Stimulated activated CD8-positive, alpha-beta memory T cell treated with anti-CD3 and anti-CD28 coated beads, Interleukin-15, amount 100 ng/mL, for 1 hour (primary cell): ENCODE measurements at places on chromosomes 7 and 10.

DNA sequence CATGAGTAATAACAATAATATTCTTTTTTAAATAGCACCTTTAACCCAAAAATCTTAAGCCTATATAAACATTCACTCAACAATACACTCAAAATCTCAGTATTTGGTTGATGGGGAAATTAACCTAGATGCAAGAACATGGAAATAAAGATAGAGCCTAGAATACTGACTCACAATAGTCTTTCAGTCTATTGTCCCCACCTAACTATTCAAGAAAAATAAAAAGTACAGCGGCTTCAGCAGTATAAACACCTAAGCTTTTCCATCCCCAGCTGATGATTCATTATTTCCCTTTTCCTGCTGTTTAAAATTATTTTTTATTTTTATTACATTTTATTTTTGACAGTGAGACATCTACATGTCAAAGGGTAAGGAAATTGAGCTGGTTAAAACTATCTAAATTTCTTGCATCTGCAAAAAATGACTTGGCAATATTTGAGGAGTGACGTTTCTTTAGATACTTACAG, 201.4 kb downstream of the FZD1 start:
- no peak for DNase-seq

DNA sequence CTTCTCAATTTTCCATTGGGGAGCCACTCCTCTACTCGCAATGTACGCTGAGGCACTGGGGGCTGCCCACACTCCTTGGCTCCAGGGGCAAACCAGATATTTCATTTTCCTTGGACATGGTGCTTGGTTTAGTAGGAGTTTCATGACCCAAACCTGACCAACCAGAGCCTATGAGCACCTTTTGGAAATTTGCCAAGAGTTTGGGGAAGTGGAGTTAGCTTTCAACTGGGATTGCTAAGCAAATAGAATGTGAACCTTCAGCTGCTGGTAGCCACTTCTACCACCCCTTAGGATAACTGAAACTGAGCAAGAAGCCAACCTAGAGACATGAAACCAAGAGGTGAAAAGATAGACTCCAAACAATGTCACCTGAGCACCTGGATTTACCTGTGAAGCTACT, 74.9 kb upstream of the COL13A1 start:
- DNase-seq = no peak

DNA sequence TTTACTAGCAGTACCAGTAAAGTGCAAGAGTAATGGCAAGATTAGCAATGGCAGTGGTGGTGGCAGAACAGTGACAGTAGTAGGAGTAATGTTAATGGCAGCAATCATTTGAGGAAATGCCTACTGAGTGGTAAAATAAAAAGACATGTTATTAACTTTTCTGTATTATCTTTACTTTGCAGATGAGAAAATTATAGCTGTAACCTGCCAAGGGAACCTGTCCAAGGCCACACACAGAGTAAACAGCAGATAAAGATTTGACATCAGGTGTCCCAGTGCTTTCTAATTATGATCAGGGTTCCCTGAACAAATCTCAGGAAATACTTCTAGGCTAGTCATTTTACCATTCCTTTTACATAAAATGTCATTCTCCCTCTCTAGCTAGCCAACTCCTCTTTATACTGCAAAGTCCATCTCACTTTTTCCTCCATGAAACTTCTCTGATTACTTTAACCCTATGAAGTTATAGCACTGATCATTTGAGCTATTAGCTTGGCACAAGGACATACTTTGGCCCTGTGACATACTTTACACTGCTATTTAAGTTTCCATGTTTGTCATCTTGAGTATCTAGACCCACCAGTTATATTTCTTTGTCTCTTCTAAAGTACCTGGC, 219.1 kb downstream of the TAX1BP1 start:
- DNase-seq = no peak

DNA sequence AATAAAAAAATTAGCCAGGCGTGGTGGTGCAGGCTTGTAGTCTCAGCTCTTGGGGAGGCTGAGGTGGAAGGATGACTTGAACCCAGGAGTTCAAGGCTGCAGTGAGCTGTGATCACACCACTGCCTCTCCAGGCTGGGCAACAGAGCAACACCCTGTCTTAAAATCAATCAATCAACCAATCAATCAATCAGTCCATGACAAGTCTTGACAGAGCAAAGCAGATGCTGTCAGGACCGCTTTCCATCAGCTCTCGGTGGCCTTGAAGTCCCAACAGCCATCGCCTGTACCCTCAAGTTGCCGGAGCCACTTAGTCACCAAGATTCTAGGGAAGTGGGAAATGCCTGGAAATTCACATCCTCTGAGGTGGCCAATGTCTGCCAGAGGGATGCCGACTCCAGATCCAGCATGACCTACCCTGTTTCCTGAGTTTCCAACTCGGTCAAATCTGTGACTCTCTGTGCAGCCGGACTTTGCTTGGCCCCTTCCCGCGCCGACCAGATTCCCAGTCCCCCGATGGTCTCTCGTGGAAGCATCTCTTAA, 871 bp upstream of the CCL24 start:
- DNase-seq = no peak

- no peak for DNase-seq
These were observed 87.5 kb downstream of the PRKAG2 start for GRCh38 chr7:151789380-151789947.

GRCh38 chr7:134750083-134751062, 29.1 kb upstream of the CALD1 start:
- DNase-seq = peak; percentile 42

DNA sequence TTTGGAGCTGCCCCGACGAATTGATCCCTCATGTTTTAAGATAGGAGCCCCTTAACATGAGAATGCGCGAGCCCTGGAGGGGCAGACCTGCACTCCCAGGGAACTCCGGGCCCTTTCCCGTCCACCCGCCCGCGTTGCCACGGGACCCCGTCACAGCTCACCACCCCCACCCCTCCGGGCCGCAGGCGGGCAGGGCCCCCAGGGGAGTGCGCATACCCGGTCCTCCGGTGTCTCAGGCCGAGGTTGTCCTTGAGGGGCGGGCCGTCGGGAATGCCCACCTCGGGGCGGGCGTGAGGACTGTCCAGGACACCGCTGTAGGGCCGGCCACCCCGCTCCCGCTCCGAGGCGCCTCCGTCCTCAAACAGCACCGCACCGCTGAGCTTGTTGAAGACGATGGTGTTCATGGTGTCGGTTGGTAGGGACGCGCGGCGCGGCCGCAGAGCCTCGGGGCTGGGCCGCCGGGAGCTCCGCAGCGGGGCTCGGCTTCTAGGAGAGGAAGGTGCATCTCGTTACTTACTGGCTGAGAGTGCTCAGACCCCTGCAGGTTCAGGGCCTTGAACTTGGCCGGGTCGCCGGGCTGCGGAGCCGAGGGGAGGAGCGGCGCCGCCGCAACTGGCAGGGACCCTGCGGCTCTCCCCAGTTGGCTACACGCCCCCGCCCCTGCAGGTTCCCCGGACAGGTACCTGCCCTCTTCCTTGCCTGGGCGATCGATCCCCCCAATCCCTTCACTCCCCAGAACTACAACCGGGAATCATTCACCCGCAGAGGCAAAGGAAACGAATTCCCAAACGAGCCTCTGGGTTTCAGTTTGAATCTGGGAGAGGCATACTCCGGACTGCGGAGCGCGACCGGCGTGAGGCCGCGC, 2.4 kb downstream of the MKX start:
- no peak for DNase-seq

GRCh38 chr7:123836656-123837055, 8.3 kb upstream of the HYAL4 start:
- DNase-seq = no peak

DNA sequence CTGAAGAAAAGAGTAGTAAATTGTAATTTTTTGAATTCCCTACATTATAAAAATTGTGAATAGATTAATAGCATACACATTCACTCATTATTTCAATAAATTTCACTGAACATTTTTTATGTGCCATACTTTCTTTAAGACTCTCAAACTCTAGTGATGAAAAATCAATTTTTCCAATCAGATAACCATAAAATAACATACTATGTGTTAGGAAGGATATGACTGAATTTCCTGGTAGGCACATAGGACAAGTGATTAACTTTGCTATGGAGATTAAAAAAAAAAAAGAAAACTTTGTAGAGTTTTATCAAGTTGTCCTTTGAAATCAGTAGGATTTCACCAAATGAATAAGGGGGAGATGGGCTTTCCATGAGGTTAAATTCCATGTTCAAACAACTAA, 1597.3 kb upstream of the LRRTM3 start:
- no peak for DNase-seq

DNA sequence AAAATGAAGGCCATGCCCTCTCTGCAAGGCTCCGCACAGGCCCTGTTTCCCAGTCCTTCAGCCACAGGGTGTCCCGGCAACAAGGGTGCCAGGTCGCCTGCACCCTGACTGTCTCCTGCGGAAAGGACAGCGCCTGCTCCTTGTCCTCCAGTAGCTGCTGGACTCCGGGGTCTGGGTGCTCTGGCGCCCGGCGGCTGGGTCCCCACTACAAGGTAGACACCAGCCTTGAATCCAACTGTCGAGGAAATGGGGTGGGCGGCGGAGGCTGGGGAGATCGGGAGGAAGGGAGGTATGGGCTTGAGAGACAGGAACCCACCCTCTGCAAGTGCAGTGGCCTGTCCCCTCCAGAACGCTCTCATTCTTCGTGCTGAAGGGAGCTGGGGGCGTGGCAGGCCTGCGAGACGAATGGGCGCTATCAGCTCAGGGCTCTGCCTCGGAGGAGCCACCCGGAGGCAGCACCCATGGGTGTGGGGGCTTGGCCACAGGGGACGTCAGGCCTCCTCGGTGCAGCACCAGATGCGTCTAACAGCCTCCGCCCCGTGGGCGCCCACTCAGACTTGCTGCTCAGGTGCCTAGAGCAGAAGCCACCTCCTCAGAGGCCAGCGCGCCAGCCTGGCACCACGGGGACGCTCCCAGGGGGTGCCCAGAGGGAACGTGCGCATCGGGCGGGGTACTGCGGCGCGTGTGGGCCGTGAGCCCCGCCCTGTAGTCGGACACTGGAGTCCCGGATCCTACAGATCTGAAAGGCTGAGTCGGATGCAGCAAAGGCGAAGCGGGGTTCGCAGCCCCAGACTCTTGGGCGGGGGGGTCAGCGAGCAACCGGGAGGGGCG, 15.6 kb downstream of the ADAM8 start:
- DNase-seq = no peak

DNA sequence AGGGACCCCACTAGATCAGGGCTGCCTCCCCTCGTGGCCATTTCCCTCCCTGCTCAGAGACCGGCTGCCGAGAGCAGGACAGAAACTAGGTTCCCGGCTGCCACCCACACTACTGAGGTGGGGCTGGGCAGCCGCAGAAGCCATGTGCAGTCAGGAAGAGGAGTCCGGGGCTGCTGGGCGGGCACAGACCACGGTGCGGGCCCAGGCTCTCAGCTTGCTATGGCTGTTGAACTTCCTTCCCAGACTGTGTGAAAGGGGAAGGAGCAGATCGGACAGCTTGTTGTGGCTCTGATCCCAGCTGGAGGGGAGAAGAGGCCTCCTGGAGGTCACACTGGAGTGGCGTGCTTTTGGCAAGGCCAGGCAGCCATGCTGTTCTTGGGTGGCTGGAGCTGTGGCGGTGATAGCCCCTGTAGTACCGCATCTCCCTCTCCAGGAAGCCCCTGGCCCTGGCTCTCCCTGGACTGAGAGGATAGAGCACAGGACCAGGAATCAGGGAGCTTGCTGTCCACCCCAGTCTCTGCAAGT, 56.8 kb downstream of the HK1 start:
- no peak for DNase-seq

DNA sequence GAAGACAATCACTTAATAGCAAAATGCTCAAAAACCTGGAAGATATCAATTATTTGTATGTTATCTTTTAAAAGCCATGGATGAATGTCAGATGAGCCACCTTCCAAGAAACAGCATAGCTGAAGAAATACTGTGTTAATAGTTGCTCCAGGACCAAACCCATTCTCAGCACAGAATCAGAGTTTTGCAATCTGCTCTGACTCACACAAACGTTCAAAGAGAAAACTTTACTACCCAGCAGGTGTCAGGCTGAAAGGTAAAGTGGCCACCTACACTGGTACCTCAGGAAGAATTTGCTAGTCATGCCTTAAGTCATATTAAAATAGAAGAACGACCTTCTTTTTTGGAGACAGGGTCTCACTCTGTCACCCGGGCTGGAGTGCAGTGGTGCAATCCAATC, 526.5 kb downstream of the PARD3 start:
- DNase-seq = no peak

DNA sequence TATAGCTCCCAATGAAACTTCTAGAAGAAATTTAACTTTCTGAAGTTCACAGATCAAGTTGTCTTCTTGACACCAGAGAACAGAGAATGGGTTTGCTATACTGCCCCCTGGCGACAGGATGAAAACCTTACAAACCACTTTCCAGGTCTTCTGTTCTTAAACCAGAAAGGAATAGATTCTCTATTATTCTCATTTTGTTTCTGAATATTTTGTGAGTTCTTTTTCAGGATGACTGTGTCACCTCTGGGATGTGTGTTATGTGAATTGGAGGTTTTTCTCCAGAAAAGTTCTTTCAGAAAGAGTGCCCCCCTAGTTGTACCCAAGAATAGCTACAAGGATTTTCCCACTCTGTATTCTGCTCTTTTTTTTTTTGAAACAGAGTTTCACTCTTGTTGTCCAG, 6.3 kb downstream of the IFT22 start:
- peak; percentile 34 for DNase-seq

DNA sequence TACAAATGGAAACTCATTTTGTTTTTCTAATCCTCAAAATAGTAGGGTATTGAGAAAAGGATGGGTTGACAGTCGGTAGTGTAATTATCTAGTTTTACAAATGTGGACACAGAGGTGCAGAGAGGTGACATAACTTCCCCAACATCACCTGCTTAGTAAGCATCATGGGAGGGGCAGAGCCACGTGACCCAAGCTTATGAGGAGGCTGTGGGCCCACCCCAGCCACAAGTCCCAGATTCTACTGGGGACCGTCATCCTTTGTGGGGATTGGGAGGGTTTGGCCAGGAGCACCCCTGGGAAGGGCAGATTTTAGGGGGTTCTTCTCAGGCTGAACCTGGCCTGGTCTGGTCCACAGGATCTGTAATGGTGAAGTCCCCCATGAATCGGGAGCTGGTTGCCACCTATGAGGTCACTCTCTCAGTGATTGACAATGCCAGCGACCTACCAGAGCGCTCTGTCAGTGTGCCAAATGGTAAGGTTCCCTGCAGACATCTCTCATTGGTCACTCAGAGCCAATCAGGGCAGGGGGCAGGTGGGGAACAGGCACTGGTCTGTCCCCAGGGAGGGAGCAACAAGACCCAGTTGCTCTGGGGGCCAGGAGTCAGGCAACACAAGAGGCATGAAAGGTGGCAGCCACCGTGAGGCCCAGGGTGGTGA, 23.6 kb upstream of the VSIR start:
- DNase-seq = no peak
